Astrocyte of the spinal cord (primary cell): ENCODE measurements at places on chromosomes 5 and 9.

DNA sequence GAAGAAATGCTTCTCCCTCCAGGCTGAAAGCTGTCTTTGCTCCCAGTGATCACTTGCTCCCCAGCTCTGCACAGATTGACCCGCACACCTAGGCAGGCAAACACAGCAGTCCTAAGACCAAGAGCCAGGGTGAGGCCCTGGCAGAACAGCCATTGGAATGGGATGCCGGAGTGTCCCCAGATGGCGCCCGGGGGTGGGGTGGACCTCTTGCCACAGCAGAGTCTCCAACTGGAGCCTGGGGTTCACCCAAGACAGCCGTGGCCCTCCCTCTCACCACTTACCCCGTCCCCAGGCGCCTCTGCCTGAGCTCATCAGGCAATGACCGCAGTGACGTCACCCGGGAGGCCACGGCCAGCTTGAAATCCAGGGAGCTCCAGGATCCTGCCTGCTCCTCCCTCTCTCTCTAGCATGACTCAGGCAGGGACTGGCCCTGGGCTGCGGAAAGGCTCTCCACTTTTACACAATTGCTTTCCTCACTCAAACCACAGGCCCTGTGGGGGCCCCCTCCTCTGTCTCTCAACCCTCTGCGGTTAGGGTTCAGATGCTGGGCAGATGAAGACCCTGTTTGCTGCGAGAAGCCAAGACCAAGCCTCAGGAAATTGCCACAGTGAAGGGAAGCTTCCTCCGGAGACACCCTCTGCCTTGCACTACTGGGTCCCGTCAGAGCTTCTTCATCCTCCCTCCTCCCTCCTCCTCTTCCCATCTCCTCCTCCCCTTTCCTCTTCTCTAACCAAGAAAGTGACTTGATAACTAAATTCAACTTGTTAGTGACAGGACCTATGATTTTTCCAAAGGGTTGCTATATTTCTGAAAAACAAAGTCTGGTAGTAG, 24.3 kb upstream of the PTGES start:
- DNase-seq = peak; percentile 100

DNA sequence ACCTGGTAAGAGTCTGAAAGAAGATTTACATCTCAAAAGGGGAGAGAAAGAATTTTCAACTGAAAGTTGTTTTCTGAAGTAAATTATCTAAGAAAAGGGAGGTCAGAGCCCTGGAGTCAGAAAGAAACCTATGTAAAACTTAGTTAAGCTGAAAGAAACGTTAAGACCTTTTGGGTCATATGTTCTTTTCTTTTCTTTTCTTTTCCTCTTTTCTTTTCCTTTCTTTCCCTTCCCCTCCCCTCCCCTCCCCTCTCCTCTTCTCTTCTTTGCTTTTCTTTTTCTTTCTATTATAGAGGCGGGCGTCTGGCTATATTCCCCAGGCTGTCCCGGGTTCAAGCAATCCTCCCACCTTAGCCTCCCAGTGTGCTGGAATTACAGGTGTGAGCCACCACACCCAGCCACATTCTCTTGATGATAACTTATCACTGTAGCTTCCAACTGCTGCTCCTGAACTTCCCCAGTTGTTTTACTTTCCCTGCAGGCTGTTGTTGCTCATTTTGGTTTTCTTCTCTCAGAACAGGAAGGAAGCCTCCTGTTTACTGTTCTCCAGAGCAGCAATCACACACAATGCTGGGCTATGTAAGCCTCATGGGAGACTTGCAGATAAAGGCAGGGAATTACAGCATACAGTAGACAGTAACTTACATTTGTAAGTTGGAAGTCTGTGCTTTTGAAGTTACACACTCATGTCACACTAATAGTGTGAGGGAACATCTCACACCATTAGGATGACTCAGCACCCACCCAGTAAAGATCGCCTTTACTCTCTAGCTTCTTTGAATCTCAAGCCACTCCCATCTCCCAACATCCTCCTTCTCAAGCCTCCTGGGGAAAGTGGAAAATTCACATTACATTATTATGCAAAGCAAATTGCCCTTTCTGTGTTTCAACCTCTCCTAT, 2216.6 kb upstream of the WWC1 start:
- DNase-seq = no peak

GRCh38 chr9:77486968-77487367, 161.2 kb downstream of the GNA14 start:
- DNase-seq = no peak

DNA sequence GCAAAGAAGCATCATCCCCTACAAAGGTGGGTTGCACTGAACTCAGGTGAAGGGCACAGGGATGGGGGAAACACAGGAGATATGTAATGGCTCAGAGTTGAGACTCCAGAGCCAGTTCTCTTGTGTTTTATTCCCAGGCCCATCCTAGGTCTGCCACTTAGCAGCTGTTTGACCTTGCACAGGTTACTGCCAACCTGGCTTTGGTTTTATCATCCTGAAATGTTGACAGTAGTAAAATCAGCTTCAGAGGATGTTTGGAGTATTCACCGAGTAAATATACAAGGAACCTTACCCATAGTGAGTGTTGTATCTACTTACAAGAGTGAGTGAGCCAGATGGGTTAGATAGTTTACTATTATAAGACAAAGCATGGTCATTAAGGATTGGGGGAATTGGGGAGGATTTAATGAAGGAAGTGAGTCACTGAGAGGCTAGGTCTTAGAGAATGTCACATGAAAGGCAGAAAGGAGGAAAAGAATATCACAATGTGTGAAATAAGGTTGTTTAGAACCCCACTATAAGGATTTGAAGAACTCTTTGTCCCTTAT, 141.3 kb downstream of the MAN2A1 start:
- peak; percentile 43 for DNase-seq

DNA sequence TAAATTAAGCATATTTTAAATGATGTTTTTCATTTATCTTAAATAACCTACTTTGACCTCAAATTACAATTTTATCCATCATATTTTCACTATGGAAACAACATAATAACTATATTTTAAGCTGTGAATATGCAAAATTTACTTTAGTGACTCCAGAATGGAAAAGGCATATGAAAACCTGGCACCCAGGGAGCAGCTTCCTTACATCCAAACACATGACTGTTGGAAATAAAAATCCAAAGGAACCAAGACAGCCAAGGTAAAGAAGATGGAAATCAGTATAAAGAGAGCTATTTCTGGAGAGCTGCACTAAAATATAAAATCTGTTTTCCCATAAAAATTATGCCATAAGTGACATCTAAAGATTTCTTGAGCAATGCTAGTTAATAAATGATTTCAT, 140.3 kb upstream of the FTMT start:
- no peak for DNase-seq

GRCh38 chr9:130446101-130446861, 1.5 kb downstream of the ASS1 start:
- DNase-seq = peak; percentile 90

DNA sequence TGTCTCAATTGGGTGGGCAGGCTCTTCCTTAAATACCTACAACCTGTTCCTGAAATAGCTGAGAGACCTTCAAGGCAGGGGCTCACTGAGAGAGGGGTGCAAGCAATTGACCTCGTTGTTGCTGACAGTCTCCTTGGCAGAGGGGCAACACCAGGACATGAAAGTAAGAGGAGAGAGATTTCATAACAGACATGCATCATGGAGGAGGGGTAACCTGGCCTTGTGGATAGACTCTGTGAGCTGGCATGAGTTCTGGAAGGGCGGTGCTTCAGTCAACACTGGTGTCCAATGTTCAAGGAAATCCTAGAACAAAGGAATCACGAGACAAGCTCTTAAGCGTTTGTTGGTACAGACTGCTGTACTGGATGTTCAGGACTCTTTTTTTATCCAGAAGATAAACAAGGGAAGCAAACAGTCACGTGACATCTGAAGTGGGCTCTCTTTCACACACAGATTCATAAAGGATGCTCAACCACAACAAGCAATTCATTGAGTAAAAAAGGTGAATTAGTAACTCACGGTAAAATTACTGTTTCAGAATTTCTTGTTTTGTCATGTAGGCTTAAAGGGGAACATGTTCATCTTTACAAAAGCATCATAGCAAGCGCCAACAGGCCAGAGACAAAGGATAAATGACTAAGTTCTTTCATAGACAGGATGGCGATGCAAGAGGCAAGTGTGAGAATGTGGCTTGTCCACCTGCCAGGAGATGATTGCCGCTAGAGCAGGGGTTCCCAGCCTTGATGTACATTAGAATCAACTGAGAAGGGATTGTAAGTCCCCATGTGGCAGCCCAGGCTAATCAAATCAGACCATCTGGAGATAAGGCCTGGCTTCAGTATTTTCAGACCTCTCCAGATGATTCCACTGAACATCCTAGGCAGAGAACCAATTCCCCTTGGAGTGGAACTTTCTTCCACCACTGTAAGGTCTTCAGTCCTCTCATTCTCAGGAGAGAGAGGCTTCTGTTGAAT, 20.7 kb downstream of the ANKRA2 start:
- no peak for DNase-seq

GRCh38 chr9:6495466-6495865, 82.5 kb downstream of the UHRF2 start:
- no peak for DNase-seq

- DNase-seq = peak; percentile 19
Measured at GRCh38 chr5:141617682-141618029, 1.1 kb downstream of the DIAPH1 start.

- DNase-seq = no peak
Measured at GRCh38 chr9:18923167-18923566, 109.8 kb downstream of the SAXO1 start.

DNA sequence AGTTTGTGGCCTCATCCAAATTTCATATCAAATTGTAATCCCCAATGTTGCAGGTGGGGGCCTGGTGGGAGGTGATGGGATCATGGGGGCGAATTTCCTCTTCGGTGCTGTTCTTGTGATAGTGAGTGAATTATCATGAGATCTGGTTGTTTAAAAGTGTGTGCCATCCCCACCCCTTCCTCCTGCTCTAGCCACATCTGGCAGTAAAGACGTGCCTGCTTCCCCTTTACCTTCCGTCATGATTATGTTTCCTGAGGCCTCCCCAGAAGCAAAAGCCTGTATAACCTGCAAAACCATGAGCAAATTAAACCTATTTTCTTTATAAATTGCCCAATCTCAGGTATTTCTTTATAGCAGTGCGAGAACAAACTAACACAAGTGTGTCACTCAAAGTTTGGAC, 71.0 kb upstream of the MOCS2 start:
- no peak for DNase-seq

- no peak for DNase-seq
Measured at GRCh38 chr5:138663561-138663960, 88.4 kb upstream of the HSPA9 start.

DNA sequence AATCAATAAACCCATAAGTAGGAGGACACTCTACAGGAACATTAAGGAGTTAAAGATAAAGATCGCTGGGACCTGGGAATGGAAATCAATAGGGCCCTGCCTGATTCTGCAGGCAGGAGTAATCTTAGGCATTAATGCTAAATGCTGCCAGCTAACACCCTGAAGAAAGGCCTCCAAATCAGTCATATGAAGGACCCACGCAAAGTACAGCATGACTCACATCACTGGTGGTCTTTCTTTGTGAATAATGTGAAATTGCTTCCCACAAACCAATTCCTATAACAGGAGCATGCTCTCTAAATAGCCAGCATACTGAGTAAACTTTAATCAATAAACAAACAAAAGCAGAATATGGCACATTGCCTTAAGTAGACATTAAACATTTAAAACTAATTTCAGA, 172.3 kb downstream of the SEMA5A start:
- peak; percentile 47 for DNase-seq
